ENCODE measurements at places on chromosomes 4 and X.
A peak's percentile ranks its signal among the peaks of the same experiment; 100 is the strongest.

GRCh38 chr4:41413670-41414411 lies 124.1 kb upstream of the LIMCH1 start:
- no peak for DNase-seq

DNA sequence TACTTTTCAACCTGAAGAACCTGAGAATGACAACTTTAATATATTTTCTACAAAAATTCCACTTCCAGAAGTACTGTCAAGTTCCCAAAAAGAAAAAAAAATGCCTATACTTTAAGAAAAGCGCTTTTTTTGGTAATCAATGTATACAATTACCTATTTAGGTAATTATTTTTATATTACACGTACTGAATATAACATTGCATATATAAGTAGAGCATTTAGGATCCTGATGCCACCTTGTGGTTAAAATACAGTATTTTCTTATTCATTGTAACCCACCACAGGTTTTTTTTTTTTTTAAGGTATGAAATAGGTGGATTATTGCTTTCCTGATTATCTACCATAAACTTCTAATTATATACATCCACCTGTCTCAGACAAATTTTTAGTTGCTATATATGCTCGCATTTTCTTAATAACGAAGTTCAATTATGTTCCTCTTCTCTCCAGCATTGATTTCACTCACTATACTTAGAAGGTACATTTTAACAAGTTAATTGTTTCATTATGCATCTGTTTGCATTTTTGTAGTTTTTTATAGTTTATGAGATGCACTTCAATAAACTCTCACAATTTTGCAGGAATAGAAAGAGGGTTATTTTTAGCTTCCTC lies 5.2 kb downstream of the MAP9 start:
- peak; percentile 24 for DNase-seq

DNA sequence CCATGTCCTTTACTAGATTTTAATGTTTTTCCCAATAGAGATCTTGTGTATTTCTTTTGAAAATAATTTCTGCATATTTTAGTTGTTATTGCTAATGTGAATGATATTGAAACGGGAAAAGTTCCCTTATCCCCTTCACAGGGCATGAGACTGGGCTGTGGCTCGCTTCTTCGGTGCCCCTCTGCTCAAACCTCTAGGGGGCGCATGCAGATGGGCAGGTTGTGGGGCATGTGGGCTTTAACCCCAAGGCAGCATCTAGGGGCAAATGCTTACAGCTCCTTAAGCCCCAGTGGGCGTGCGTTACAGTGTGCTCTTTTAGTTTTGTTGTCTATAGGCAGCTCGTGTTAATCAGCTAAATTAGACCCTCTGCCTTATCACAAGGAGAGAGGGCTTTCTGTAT lies 194.7 kb downstream of the OPHN1 start:
- peak; percentile 27 for DNase-seq

DNA sequence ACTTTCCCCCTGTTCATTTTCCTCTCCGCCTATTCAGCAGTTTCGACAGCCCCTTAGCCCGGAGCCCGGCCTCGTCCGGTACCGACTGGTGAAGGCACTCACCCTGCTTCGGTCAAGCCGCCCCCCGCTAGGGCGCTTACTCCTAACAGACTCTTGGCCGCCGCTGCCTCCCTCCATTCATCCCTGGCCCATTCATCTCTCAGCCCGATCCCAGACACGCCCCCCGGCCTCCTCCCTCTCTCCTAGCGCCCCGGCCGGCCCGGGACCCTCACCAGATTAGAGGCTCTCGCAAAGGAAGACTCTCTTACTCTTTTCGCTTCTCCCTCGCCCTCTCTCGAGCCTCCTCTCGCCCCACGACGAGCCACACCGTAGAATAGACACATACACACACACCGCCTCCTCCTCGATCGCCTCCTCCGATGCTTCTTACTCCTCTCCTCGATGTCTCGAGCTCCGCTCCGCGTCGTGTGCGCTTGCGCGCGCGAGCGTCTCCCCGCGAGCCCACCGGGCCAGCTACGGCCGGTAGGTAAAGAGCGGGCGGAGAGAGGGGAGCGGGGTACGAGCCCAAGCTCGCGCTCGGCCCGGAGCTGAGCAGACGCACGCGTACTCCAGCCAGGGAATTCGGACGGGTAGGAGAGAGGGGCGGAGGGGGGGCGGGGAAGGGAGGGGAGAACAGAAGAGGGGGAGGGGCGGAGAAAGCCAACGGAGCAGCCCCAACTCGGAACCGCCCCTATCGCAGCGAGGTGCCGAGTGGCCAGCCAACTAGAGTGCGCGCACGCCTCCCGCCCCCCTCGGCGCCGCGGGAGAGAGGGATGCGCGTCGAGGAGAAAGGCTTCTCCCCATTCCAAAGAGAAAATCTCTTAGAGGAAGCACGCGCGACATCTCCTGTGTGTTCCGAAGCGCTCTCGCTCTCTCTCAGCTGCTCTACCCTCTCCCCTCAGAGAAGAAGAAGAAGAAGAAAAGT lies at the start of gene WNK3:
TSS of gene WNK3 (minus strand) at position 633 of the 964 bp plus-strand sequence.
- peak; percentile 93 for DNase-seq

DNA sequence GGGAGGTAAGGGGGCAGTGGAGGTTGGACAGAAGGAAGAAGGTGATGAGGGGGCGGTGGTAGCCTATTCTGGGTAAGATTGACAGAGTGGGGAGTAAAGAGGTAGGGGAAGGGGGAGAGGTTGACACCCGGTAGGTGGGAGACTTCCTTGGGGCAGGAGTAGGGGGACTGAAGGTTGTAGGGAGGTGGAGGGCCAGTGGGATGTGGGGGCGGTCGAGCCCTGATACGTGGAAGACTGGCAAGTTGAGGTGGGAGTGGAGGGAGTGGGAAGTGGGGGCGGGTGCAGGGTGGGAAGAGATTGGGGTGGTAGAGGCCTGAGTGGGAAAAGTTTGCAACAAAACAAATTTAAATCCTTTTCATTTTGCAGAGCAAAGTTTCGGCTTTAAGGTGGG lies 1.7 kb downstream of the GCNA start:
- DNase-seq = no peak

DNA sequence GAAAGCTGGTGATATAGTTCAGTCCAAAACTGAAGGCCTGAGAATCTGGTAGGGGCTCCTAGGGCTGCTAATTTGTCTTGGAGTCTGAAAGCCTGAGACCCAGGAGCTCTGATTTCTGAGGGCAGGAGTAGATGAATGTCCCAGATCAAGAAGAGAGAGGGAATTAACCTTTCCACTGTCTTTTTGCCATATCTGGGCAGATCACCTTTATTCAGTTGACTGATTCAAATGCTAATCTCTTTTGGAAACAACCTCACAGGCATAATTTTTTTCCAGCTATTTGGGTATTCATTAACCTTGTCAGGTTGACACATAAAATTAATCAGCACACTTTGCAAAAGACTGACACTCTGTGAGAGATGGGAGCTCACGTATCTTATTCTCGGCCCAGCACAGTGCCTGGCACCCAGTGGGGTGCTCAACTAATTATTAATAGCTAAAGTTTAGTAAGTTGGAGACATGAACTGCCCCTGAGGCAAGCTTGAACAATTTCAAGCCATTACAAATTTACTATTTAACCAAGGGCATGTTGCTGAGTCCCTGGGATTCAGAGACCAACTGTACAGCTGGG lies 114.3 kb downstream of the CPEB2 start:
- no peak for DNase-seq

- no peak for DNase-seq
These were observed 7.6 kb downstream of the CYBB start for GRCh38 chrX:37787423-37787869.

GRCh38 chr4:3823496-3824341 lies 57.5 kb downstream of the ADRA2C start:
- DNase-seq = no peak

GRCh38 chr4:137425281-137425680 lies 107.0 kb downstream of the PCDH18 start:
- DNase-seq = no peak

DNA sequence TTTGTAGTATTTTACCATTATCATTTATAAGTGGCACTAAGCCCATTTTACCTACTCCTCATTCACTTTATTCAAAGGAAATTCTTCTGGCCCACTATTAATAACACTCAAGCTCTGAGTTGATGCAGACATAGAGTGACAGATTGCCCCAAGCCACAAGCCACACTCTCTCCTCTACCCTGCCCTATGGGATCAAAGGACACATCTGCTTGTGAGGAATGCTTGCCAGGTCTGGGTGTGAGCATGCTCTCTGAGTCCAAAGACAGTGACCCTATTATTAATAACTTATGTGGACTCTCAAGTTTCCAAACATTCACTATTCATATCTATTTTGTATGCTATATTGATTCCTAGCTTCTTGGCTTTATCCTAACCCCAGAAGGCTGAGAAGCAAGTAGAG lies 18.5 kb downstream of the ETNPPL start:
- DNase-seq = no peak

DNA sequence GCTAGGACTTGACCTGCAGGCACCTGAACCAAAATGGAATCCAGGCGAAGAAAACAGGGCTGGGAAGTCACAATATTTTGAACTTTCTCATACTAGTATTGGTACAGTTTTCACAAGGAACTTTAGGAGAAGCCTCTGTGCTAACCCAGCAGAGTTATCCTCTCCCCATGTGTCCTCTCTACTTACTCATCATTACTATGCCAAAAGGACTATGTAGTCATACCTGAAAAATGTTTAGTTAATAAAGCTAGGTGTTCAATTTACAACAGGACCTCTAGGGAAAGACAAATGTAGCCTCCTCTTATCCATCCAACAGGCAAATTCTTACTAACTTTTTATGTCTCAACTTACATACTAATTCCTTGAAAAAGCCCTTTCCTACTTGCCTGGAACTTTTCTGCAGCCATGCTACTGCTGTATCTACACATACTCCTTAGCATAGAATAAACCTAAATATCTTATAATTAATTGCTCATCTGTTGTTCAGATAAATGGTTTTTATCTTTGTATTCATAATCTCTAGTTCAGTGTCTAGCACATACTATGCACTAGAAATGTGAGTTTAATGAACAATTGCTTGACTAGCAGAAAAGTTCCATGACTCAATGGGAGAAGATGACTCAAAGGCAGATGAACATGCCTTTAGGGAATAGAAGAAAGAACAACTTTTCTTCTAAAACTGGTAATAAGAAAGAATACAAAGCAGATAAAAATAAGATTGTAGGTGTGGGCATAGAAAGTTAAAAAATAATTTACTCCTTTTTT lies 215.5 kb upstream of the VEGFC start:
- no peak for DNase-seq

GRCh38 chrX:118536687-118537461 lies 41.3 kb downstream of the DOCK11 start:
- DNase-seq = peak; percentile 50

GRCh38 chr4:69876071-69876470 lies 16.1 kb upstream of the SULT1E1 start:
- DNase-seq = no peak

GRCh38 chr4:108140328-108140727 lies 28.4 kb downstream of the LEF1 start:
- DNase-seq = no peak

- DNase-seq = no peak
These were observed 651 bp upstream of the SAP30 start for GRCh38 chr4:173370130-173370476.

- DNase-seq = no peak
These were observed 6.7 kb downstream of the EDNRA start for GRCh38 chr4:147487616-147488015.

DNA sequence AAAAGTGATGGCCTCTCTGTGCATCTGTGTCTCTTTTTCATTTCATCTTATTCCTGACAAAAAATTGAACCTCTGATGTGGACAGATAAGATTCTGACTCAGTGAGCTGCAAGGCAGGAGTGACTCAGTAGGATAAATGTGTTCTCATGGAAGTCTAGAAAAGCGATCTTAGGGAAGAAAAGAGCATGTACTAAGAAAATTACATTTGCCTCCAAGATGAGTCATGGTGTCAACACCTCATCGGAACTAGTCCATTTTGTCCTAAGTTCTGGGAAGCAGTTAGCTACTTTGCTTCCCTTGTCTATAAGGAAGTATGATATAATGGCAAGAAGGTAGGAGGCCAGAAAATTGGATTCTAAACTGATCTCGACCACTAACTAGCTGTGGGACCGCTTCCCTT lies 83.5 kb upstream of the AFF2 start:
- no peak for DNase-seq

DNA sequence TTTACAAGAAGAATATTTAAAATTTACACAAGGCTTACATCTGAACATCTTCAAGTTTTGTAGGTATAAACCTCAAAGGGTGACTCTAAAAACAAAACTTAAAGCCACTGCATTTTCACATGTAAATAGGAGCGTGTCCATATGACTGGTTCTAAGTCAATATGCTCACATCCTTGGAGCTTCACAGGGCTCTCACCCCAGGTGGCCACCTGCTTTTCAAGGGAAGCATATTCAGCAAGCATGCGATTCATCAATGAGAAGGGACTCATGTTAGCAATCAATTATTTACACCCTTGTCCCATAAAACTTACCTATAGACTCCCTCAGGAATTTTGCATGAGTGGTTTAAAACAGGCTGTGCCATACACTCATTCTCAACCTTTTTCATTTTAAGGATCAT lies 17.8 kb upstream of the KLHL34 start:
- no peak for DNase-seq

GRCh38 chrX:17930850-17931249 lies 69.8 kb upstream of the RAI2 start:
- peak; percentile 16 for DNase-seq

DNA sequence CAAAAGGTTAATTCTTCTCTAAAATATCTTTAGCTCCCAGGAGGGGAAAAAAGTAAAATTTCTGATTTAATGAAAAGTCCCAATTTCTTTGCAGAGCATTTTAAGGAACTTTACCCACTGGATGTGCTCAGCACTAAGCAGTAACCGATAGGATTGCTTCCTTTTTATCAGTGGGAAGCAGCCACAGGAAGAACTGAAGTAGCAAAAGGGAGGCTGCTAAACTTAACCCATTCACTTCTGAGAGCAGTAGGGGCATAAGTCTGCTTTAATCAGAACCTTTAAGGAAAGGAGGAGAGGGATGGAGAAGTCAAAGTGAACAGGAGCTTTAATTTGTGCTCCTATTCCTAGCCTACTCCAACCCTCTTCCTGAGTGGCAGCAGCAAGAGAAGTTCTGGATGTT lies at the start of gene F8:
TSS of gene F8 (minus strand) at position 139 of the 400 bp plus-strand sequence. CDS start 171 bp downstream, outside the sequence.
- DNase-seq = no peak

DNA sequence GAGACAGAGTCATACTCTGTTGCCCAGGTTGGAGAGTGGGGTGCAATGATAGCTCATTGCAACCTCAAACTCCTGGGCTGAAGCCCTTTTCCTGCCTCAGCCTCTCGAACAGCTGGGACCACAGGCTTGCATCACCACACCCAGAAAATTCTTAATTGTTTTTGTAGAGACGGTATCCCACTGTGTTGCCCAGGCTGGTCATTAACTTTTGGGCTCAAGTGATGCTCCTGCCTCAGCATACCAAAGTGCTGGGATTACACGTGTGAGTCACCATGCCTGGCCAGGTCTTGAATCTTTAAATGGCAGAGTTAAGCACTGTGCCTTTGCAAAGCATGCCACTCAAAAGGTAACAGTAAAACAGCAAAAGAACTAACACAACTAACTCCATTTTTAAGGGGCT lies 28.6 kb upstream of the BBS12 start:
- DNase-seq = peak; percentile 72

GRCh38 chr4:151114986-151115385 lies 15.6 kb downstream of the RPS3A start:
- no peak for DNase-seq
